ENCODE measurements at places on chromosomes 2 and 18.

DNA sequence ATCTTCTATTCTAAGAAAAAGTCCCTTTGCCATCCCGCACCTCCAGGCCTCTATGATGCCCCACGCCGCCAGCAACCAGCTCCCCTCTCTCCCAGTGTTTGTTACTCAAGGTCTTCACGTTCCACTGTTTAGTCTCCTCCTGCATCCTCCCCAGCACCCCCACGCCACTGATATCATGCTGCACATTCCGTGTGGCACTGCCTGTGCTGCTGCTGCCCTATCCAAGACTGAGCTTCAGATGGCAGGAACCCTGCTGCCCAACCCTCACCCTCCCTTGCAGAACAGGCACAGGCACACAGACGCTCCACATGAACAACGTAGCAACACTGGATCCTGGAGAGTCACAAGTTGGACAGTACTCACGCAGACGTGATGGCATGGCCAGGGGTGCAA is 35.3 kb downstream of the MYO5B start:
- no peak for DNase-seq

GRCh38 chr2:9071032-9071431 is 67.5 kb upstream of the MBOAT2 start:
- DNase-seq, result no peak

DNA sequence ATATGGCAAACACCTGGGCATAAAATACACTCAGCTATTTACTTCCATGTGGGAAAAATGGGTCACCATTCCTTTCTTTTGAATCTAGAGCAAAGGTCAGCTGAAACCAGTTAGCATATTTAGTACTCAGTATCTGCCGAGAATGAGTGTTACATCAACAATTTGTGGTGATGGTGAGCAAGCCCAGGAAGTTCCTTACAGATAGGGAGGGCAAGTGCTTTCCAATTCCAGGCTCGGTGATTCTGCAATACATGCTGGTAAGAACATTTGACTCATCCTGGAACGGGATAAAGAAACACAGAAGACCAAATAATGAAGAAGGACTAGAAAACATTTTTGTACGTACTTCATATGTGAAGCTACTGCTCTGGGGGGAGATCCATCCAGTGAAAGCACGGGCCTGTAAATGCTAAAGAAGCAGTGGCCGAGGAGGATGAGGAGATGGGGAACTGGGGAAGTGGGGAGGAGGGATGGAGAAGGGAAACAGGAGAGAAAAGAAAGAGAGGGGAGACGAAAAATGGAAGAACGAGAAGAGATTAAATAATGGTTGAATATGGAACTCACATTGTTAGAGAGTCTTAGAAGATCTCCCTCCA is 251.9 kb downstream of the TTC32 start:
- DNase-seq, result no peak

DNA sequence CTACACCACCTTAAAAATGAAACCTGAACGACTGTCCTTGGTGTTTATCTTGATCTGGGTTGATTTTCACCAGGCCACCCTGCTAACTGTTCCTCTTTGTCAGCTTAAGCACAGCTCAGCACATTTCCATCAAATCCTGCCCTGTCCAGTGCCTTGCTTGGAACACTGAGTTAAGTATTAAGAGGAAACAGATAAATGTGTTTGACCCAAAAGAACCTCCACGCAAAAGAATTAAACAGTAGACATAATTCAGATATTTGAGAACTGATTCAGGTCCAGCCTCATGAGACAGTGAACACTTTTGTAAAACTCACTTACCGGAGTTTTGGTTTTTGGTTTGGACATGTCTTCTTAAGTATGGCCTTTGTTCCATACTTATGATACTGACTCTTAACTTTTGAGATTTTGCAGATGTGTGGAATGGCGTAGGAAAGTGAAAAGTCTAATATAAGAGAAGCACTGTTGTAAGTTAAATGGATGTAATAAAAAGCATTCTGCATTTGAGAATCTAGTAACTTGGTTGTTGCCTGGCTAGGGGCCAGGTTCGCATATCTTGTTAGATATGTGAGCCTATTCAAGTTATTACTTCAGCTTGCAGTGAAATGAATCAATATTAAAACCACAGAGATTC is 88.9 kb upstream of the SERPINE2 start:
- no peak for DNase-seq

GRCh38 chr2:44120428-44120827 is 48.2 kb upstream of the PPM1B start:
- no peak for DNase-seq

DNA sequence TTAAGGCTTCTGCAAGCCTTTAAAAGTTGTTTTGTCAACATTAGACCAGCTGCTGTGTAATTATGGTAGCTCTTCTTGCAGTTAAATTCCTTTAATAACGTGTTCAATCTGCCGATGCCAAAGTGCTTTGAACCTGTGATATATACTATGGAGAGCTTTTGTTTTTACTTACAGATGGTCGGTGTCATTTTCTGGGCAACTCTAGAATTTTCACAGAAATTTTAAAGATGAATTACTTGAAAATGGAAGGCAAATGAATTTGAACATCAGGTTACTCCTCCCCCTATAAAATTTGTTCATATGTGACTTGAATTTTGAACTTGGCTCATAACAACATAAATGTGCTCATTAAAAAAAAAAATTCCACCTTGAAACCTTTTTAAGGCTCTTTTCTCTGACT is 23.0 kb downstream of the LYPD6 start:
- no peak for DNase-seq

- DNase-seq, result peak; percentile 70
Observed at GRCh38 chr2:68751397-68752339, 17.1 kb downstream of the ARHGAP25 start.

DNA sequence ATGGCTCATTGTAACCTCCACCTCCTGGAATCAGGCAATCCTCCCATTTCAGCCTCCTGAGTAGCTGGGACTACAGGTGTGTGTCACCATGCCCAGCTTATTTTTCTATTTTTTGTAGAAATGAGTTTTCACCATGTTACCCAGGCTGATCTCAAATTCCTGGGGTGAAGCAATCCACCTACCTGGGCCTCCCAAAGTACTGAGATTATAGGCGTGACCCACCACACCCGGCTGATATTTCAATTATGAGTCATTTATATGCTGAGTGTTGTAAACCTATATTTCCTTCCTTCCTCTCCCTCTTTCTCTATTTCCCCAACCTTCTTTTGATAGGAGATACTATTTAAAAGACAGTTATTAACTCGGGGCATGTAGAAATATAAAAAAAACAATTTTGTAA is 469.6 kb upstream of the ID2 start:
- no peak for DNase-seq

- no peak for DNase-seq
Observed at GRCh38 chr2:181563101-181563692, 93.7 kb downstream of the CERKL start.

DNA sequence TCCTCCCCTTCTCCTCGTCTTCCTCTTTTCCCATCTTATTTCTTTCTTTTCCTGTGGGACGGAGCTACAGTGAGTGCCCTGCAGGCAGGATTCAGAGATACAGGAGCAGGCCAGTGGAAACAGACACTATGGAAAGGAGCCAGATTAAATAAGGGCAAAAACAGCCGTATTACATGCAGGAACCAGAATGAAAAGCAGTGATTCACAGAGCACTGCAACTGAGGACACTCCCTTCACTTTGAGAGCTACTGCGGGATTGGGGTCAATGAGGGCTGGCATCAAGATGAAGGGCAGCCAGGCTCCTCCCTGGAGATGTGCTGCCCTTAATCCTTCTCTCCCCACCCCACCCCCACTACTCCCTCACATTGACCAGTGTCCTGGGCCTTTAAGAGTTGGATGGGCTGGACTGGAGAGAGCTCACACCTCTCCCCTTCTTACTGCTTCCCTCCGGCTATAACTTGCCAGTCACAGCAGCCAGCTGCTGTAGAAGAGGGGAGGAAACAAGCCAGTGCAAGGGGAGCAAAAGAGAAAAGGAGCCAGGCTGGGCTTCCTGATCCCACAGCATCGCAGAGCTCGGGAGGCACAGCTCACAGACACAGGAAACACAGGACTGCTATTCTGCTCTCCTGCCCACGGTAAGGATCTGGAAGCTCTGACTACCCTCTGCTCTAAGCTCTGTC is at the start of gene PLCD4:
PLCD4 (plus strand) TSS at position 464 of the 680 bp plus-strand sequence. CDS start 7,841 bp downstream, outside the sequence.
- peak; percentile 7 for DNase-seq

- peak; percentile 26 for DNase-seq
Observed at GRCh38 chr2:219461047-219461514, 26.4 kb downstream of the SPEG start.

DNA sequence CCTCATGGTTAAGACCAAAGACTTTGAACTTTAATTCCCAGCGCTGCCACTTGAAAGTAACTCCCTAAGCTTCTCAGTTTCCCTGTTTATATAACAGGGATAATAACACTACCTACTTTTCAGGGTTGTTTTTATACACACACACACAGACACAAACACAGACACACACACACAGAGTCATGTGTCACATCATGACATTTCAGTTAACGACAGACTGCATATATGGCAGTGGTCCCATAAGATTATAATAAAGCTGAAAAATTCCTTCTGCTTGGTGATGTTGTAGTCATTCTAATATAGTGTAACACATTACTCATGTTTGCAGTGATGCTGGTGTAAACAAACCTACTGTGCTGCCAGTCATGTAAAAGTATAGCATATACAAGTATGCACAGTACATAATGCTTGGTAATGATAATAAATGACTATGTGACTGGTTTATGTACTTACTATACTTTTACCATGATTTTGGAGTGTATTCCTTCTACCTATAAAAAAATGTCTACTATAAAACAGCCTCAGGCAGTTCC is 89.2 kb upstream of the ITGA4 start:
- no peak for DNase-seq

DNA sequence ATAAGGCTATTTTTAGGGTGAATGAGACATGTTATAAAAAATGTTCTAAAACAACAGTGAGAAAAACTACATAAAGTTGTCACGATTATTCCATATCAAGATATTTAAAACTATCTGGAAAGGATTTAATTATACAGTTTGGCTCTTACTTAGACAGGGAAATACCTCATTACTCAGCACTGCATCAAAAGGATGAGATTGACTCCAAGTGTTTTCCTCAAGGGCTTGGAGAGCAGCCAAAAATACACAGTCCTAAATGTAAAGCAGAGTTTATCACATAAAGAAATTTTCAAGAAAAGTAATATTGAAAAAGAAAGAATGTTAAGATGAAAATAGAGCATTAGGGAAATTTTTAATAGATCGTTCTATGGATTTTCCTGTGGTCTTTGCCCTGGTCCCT is 285.5 kb upstream of the NETO1 start:
- DNase-seq, result no peak

GRCh38 chr2:74779265-74779558 is 54.7 kb upstream of the HK2 start:
- DNase-seq, result no peak

DNA sequence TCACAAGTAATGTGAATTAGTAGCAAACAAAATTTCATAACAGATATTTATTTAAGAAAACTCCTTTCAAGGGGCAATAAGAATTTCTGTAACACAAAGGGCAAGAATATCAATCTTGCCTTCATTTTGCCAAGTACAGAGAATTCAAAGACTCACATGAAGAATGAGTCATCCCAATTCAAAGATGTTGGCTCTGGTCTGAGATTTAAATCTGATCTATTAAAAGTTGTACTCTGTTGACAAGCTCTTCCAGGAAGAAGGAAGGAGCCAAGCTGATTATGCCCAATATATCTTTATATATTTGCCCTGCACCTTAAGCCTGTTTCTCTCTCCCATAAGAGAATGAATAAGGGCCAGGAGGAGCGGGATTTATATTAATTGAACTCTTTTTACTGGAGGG is 55.9 kb upstream of the RPE start:
- no peak for DNase-seq

DNA sequence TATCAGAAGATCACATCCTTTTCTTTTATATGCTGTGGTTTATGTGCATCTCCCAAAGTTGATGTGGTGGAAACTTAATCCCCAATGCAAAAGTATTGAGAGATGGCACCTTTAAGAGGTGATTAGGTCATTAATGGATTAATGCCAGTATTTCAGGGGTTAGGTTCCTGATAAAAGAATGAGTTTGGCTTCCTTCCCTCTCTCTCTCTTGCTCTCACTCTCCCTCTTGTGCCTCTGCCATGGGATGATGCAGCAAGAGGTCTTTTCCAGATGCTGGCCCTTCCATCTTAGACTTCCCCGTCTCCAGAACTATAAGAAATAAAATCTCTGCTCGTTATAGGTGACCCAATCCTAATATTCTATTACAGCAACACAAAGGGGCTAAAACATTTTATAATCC is 85.0 kb downstream of the TTC27 start:
- DNase-seq, result no peak

GRCh38 chr2:106192752-106193689 is 1.1 kb downstream of the UXS1 start:
- peak; percentile 50 for DNase-seq

- DNase-seq, result no peak
Observed at GRCh38 chr2:112959109-112959812, 18.5 kb upstream of the IL36G start.

- no peak for DNase-seq
Observed at GRCh38 chr2:121710470-121711170, 26.1 kb downstream of the NIFK start.

- DNase-seq, result no peak
Observed at GRCh38 chr18:10939822-10940221, 209.5 kb downstream of the PIEZO2 start.

- no peak for DNase-seq
Observed at GRCh38 chr2:129798626-129799025, 180.8 kb upstream of the RAB6C start.

DNA sequence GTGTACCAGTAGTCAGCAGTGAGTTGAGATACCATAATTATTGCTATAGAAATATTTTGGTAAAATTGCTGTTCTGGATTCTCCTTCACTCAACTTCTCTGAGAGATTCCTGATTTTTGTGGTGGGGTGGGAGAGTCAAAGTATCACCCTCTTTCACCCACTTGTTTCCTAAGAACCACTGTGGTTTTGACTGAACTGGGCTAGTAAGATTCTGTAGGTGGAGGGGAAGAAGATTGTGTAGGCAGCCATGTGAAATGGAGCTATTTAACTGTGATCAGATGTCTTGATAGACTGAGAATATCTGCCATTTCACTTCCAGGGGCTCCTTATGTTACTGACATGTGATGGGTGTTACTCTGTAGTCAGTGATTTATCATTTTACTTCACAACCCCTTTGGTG is 45.3 kb downstream of the BIRC6 start:
- DNase-seq, result no peak

DNA sequence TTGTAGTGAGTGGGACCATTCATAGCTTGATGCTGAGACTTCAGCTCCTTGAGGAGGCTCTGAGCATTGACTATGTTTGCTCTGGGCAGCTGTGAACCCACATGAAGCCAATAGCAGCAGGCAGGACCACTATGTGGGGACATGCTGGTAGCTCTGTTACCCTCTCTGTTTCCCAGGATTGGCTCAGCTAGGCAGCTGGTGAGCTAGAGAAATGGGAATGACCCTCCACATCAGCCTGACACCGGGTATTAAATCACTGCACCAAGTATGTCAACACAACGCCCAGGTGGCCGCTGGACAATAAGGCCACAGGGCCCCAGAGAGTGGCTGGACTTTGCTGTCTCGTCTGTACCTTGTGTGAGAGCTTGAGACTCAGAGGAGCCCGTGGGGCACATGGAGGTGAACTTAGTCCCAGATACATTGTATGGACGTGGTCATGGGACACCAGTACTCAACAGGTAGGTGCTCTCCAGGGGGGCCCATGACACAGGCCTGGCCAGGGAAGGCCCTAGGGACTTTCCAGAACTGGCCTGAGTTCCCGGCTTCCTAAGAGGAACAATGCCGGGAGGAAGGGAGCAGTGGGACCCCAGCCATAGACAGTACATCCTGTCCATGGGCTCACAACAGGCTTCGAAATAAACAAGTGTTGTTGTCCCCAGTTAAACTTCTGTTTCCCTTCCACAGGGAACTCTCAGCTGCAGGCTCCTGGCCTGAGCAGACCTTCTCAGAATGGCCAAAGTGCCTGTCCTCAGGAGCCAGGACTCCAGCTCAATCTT is 35.2 kb downstream of the HS1BP3 start:
- no peak for DNase-seq
